Activated naive CD4-positive, alpha-beta T cell treated with anti-CD3 and anti-CD28 coated beads for 36 hours (primary cell): ENCODE measurements at places on chromosomes 7 and 10. TPM values are rescaled to one million over a fixed set of nuclear protein-coding genes. Genes with fewer than 3 reads are reported as not detected.

Gene INSYN2A
- not detected for total RNA-seq

Gene CPA1
- not detected for total RNA-seq

Gene SP8
- total RNA-seq: 0.07 TPM

Gene CSTF2T
- 25.6 TPM for total RNA-seq

Gene C10orf67
- 3.2 TPM for total RNA-seq

Gene RET
- total RNA-seq: 0.36 TPM

Gene HABP2
- not detected for total RNA-seq

Gene CCDC7
- 6.8 TPM for total RNA-seq

Gene PTPRN2
- total RNA-seq: 0.62 TPM

DNA sequence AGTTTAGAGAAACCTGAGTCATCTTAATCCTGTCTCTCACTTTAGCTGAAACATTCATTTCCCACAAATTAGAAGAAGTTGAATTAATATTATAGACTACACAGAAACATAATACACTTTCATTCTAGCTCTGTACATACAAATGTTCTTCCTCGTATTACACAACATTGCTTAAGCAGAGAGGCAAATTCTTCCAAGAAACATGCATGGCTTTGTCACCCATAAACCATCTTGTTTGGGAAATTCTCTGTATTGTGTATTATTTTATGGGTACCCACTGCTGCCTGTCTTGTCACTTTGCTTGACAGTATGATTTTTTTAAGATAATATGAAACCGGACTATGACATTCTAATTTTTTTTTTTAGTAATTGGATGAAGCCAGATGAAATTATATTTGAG is 104.0 kb downstream of the SRI start:
- no peak for DNase-seq

DNA sequence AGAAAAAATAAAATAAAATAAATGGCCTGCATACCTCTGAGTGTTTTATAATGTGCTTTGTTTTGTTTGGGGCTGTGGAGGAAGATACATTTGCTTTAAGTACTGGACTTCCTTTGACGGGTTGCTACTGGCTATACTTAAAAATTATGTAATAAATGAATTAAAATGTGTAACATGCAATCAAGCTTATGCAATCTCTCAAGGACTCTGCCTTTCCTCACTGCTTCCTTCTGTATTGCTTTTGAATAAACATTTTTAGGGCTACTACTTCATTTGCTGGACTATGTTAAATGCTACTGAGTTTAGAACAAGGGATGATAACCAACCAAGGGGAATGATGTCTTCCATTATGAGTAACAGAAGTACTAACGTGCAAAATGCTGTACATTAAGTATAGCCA is 91.6 kb downstream of the ETV1 start:
- DNase-seq: no peak

DNA sequence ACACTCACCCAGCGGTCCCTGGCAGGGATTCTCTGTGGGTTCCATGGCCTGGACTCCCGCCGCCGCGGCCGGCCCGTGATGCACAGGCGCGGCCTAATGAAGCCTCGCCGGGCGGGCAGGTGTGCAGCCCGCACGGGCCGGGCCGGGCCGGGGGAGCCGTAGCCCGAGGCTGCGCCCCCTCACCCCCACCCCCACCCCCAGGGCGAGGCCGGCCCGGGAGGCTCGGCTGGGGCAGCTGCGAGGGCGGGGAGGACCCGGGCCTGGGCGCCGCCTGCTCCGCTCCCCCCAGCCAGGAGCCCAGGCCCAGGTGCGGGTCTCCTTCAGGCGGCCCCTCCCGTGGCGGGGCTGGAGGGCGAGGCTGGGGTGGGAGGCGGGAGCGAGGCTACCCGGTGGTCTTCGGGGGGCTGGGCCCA is at the start of gene NOBOX:
NOBOX (minus strand) TSS at position 45 of the 413 bp plus-strand sequence.
- DNase-seq: no peak

GRCh38 chr10:71575934-71576801 is 143.4 kb downstream of the C10orf105 start:
- no peak for DNase-seq

DNA sequence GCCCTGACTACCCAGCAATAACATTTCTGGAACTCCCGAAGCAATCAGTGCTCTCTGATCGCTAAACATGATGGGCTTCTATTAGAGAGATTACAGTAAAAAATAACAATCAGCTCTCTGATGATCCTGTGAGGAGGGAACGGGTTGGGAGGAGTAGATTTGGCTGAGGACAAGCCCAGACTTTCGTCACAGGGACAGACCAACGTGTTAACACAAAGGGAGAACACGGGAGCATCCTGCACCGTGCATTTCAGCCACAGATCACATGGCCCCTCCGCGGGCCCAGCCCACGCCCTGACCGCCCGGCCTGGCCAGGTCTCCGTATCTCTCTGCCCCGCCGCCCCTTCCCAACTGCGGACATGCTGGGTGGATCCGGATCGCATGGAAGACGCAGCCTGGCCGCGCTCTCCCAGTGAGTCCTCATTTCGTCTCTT is 95.0 kb upstream of the AGBL3 start:
- DNase-seq: no peak

GRCh38 chr7:129940329-129940728 is 12.4 kb downstream of the UBE2H start:
- no peak for DNase-seq

DNA sequence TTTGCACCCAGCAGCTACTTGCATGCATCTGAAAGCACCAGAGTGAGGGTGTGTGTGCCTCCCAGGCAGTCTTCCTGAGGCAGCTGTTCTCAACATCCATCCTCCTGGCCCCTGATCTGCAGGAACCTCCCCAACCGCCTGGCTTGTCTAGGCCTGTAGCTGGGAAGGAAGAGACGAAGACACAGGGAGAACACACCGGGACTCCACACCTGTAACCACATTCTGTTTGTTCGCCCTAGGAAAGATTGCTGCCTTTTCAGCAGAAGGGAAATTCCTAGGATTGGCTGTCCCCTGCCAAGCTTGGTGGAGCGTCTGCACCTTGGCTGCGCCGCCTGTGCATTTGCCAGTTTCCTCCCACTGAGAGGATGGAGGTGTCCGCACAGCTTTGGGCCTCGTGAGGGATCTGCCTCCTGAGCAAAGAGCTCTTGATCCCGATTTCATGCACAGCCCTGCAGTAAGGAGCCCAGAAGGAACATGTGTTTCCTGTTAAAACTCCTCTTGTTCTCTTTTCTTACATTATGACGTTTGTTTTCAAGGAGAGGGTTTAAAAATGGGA is 154.6 kb downstream of the TPST1 start:
- no peak for DNase-seq

DNA sequence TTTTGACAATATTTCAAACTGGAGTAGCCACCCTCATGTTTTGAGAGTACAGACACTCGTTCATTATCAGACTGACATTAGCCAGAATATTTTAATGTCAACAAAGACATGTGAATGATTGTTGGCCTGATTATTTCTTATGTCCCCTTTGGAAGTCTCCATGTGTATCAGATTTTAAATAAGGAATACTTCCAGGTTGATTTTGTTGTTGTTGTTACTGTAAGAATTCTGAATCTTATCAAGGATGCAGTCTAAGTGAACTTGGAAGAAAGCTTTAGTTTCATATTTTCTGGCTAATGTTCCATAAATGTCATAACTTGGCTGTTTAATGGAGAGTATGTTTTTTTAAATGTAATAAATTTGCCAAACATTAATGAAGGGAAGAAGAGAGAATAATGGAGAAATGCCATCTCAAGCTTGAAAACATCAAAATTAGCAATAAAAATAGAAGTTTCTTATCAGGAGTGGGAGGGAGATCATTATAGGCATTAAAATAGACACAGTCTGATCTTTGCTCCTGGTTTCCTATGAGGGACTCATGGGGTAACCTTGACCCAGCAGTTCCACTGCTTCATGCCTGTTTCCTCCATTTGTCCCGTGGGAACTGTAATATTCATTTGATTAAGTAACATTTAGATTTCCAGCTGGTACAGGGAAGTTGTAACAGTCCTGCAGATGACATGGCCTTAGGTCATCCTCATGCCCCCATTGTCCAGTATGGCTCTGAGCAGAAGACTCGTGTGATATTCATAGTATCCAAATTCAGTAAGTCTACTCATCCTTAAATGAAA is 122.4 kb upstream of the KIAA1217 start:
- DNase-seq: no peak

DNA sequence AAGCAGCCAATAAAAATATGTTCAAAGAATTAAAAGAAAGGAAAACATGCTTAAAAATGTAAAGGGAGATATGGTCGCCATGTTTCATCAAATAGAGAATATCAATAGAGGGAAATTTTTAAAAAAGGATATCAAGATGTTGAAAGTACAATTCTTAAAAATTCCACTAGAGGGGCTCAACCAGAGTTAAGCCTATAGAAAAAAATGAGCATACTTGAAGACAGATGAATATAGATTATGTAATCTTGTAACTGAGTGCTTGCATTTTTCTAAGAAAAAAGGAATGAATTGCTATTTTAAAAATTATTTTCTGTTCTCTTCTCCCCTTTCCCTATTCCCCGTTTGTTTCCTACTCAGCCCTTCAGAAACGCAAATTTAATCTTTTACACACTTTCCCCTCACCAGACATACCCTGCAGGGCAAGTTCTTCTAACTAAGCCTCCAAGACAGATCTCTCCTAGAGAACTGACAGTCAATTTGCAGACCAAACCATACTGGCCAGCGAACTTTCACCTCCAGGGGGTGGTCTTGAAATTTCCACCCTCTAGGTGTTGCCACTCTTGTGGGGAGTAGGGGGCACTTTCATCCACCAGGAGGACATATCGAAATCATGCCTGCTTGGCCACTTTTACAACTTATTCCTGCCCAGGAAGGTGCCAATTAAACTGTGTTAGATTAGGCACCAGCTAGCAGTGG is 67.7 kb downstream of the NSUN6 start:
- no peak for DNase-seq

GRCh38 chr7:21238400-21239116 is 189.3 kb upstream of the SP4 start:
- DNase-seq: no peak

DNA sequence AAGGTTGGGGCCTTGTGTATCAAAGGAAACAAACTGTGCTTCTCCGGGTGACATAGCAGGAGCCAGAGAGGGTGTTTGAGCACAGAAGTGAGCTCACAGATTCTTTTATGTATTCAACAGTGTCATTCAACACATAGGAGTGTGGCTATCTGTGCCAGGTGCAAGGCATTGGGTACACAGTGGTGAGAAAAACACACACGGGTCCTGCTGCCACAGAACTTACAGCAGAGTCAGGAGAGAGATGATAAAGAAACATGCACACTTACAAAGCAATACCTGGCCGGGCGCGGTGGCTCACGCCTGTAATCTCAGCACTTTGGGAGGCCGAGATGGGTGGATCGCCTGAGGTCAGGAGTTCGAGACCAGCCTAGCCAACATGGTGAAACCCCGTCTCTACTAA is 16.3 kb upstream of the ECHDC3 start:
- DNase-seq: no peak

DNA sequence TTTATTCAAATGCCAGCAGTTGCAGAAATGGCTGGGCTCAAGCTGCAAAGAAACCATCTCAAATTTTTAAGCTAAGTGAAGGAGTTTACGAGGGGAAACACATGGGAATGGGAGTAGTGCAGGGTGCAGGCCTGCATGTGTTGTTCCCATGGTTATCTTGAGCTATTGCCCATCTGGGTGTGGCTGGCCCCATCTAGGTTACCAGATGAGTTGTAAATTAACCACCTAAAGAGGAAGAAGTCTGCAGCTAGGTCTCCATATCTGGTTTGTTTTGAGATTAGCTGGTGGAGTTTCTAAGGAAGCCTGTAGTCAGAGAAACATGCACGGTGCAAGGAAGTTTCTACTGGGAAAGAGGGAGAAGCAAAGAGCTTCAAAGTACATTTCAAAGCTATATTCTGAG is 23.3 kb upstream of the STEAP2 start:
- DNase-seq: no peak

- peak; percentile 75 for DNase-seq
Observed at GRCh38 chr7:4681886-4682620, at the start of gene FOXK1. Gene FOXK1, plus strand, starts transcription at chr7:4682295. Its CDS starts 14 bp downstream, at chr7:4682309.

GRCh38 chr10:17348011-17348500 is 106.3 kb downstream of the ST8SIA6 start:
- DNase-seq: no peak

- no peak for DNase-seq
Observed at GRCh38 chr10:100345570-100346330, 1.3 kb upstream of the SCD start.

DNA sequence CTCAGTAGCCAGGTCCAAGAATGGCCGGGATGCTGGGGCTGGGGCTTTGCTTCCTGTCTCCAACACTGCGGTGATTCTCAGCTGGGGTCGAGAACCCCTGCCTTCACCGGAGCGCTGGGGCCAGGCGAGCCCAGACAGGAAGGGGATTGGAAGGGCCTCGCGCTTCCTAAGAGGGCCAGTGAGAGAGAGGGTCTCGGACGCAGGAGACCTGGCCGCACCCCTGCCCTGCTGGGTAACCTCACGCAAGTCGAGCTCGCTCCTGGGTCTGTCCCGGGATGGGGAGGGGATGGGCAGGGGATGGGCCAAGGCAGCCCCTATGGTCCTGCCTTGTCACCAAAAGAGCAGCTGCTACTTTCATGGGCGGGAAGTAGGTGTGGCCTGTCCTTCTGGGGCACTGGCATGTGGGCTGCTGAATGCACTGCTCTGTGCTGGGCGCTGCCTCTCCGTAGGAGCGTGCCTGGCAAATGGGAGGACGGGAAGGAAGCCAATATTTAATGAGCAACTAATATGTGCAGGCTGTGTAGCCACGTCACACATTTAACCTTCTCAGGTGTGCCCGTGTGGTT is 20.0 kb downstream of the KCNK18 start:
- DNase-seq: peak; percentile 18

DNA sequence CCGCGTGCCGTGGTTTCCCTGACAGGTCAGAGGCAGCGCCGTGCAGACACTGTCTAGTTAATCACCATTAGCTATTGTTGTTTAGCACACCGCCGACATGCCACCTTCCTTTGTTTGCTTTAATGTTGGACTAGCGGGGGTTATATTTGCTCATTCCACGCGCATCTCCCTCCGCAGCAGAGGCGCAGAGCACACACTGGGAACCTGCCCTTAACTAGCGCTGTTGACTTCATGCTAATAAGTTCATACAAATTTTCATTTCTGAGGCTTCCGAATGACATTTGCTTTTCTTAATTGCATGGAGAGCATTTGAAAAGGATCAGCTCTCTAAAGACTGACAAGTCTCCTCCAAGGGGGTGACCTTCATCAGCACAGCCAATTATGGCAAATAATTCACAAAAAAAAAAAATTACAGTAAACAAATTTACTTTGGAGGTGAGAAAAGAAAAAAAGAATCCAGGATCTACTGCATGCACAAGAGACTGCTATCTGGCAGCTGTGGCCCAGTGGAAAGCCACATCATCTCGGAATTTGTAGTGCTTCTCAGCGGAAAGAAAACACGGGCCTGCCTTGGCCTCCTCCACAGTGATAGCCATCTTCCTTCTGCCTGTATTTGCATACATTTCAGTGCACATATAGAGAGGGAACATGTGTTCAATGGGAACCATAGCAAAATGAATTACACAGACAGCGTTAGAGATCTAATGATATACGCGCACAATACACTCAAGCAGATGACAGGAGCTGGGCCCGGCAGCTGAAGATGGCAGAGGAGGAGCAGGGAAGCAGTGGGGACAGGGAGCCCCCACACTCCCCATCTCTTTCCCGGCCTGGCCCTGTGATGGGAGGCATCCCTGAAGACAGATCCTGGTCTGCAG is 94.2 kb downstream of the EBF3 start:
- no peak for DNase-seq
